ENCODE measurements at places on chromosomes 4 and X. TPM values are rescaled to one million over a fixed set of nuclear protein-coding genes. Genes with fewer than 3 reads are reported as not detected.
A peak's percentile ranks its signal among the peaks of the same experiment; 100 is the strongest.

MFAP3L gene
- 1.1 TPM for polyA plus RNA-seq

DNA sequence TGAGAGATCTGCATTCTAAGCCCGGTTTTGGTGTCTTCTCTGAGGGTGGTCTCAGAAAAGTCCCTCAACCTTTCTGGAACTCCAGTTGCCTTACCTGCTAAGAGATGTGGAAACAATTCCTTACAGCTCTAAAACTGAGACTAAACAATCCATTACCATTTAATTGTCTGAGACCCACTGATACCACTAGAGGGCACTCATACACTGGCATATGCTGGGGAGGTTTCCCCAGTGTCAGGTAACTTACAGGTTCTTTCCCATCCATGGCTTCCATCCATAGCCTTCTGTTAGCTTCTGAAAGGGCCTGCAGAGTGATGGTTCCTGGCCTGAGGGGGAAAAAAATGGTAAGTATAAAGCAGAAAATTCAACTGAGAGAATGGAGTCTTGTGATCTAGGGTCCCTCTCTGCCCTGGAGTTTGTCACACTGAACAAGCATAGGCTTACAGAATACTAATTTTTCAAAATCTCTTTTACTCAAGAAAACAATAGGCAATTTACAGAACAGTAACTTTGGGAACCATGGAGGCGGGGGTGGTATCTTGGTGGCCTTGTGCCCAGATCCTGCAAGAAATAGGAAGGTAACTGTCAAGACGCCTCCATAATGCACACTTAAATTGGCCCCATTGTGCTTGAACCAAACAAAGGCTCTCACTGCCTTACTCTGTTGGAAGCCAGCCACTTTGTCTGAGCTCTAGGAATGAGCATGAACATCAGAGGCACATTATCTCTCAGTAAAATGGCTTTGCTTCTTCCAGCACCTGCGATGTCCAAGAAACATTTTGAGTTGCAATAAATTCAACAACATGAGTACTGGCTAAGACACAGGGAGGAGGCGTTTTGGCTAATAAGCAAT lies 236.1 kb downstream of the OPHN1 start:
- H3K27ac ChIP-seq: no peak overlapping the region
- H3K4me3 ChIP-seq: no peak overlapping the region
- no peaks in the 10 kb centered on the region for H3K27me3 ChIP-seq
- DNase-seq: no peak
- no peaks in the 10 kb centered on the region for H3K36me3 ChIP-seq
- no peaks in the 10 kb centered on the region for H3K4me1 ChIP-seq

CFP gene
- polyA plus RNA-seq: 3.0 TPM

DNA sequence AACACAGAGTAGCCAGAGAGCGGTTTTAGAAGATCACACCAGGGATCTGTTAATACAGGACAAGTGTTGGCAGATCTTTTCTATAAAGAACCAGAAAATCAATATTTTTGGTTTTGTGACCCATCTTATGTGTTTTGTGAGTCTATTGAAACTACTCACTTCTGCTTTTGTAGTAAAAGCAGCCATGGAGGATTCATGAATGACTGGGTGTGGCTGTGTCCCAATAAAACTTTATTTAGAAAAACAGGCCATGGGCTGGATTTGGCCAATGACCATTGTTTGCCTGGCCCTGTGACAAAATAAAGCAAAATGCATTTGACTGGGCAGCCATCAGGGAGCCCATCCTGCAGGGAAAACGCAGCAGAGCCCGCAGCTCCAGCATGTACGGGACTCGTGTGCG lies 99.9 kb upstream of the ADRA2C start:
- no peaks in the 10 kb centered on the region for H3K36me3 ChIP-seq
- no peaks in the 10 kb centered on the region for H3K4me1 ChIP-seq
- H3K27ac ChIP-seq: no peak overlapping the region
- H3K4me3 ChIP-seq: no peak overlapping the region

- no peak overlapping the region for H3K27ac ChIP-seq
- no peaks in the 10 kb centered on the region for H3K36me3 ChIP-seq
- DNase-seq: no peak
- H3K4me3 ChIP-seq: no peak overlapping the region
- no peaks in the 10 kb centered on the region for H3K4me1 ChIP-seq
Measured at GRCh38 chr4:185071236-185071811, 53.0 kb downstream of the HELT start.

- no peak for DNase-seq
- no peaks in the 10 kb centered on the region for H3K27me3 ChIP-seq
- H3K4me1 ChIP-seq: peaks cover 24% of the 10 kb centered on the region
- H3K4me3 ChIP-seq: no peak overlapping the region
- no peak overlapping the region for H3K27ac ChIP-seq
Measured at GRCh38 chr4:129362691-129363274, 266.8 kb downstream of the C4orf33 start.

FAT1 gene
- 15.0 TPM for polyA plus RNA-seq

RTL3 gene
- under 0.01 TPM for polyA plus RNA-seq

STARD8 gene
- polyA plus RNA-seq: 2.4 TPM

F8A3 gene
- not detected for polyA plus RNA-seq

GRCh38 chr4:924107-925096 lies 7.7 kb downstream of the GAK start:
- no peak for DNase-seq
- H3K4me3 ChIP-seq: no peak overlapping the region
- H3K27ac ChIP-seq: no peak overlapping the region
- peaks cover 37% of the 10 kb centered on the region for H3K4me1 ChIP-seq
- H3K36me3 ChIP-seq: no peaks in the 10 kb centered on the region

TRPC5OS gene
- polyA plus RNA-seq: not detected

DNA sequence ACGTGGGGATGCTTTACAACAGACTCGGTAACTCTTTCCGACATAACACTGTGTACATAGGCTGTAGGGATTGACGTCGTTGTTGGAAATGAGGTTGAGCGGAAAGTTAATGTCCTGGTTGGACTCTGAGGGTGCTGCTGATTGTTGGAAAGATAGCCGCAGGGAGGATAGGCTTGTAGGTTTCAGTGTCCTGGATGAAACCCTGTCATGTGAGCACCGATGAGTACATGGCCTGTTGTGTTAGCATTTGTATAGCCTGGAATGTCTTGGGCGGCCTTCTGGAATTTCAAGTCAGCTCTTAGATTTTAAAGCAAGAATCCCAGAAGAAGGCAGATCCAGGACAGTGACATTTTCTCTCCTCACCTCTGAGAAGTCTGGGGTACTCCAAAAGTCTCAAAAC lies 63.3 kb downstream of the TBC1D14 start:
- H3K36me3 ChIP-seq: peaks cover 5% of the 10 kb centered on the region
- no peak for DNase-seq
- no peak overlapping the region for H3K4me3 ChIP-seq
- H3K27ac ChIP-seq: no peak overlapping the region
- H3K4me1 ChIP-seq: peaks cover 7% of the 10 kb centered on the region
- no peaks in the 10 kb centered on the region for H3K27me3 ChIP-seq

DNA sequence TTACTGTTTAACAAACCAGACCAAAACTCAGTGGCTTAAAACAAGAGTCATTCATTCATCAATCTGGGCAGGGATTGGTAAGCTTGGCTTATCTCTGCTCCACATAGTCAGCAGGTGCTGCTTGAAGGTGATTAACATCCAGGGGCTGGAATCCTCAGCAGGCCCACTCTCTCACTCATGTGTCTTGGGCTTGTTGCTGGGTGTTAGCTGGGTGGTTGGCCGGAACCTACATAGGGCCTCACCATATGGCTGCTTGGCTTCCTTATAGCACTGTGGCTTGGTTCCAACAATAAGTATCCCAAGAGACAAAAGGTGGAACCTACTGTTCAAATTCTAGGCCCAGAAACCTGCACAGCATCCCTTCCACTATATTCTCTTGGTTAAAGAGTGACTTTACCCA lies 125.0 kb downstream of the RASGEF1B start:
- H3K36me3 ChIP-seq: no peaks in the 10 kb centered on the region
- no peak overlapping the region for H3K27ac ChIP-seq
- no peaks in the 10 kb centered on the region for H3K27me3 ChIP-seq
- H3K4me1 ChIP-seq: no peaks in the 10 kb centered on the region
- no peak for DNase-seq
- no peak overlapping the region for H3K4me3 ChIP-seq

- no peak overlapping the region for H3K4me3 ChIP-seq
- no peaks in the 10 kb centered on the region for H3K27me3 ChIP-seq
- no peak overlapping the region for H3K27ac ChIP-seq
- no peaks in the 10 kb centered on the region for H3K4me1 ChIP-seq
- DNase-seq: peak; percentile 49
- no peaks in the 10 kb centered on the region for H3K36me3 ChIP-seq
Measured at GRCh38 chr4:2079926-2080325, 20.8 kb downstream of the NAT8L start.

CSAG1 gene
- not detected for polyA plus RNA-seq

GRCh38 chr4:121428721-121429120 lies 47.9 kb upstream of the QRFPR start:
- H3K27me3 ChIP-seq: no peaks in the 10 kb centered on the region
- no peak overlapping the region for H3K4me3 ChIP-seq
- H3K36me3 ChIP-seq: no peaks in the 10 kb centered on the region
- no peaks in the 10 kb centered on the region for H3K4me1 ChIP-seq
- DNase-seq: no peak

- no peaks in the 10 kb centered on the region for H3K27me3 ChIP-seq
- no peak overlapping the region for H3K4me3 ChIP-seq
- DNase-seq: no peak
- H3K4me1 ChIP-seq: no peaks in the 10 kb centered on the region
Measured at GRCh38 chrX:133781174-133781573, 204.2 kb downstream of the GPC3 start.

SLC9B1 gene
- 0.50 TPM for polyA plus RNA-seq

DNA sequence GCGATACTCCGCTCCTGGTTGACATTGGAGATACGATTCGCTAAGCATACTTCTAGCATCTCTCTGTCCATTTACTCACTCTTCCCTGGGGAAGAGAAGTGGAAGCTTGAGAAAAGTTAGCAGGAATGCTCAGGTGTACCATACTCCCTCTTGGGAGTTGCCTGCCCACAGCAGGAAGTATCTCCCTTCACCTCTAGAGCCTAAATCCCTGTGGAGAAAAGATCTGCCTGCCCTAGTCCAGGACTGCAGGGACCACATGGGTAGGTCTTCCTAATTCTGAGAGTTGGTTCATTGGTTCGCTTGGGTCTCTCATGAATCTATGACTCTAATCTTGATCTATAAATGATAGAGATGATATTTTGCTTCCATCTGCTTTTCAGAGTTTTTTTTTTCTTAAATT lies 26.3 kb upstream of the MAPK10 start:
- H3K36me3 ChIP-seq: no peaks in the 10 kb centered on the region
- H3K27me3 ChIP-seq: no peaks in the 10 kb centered on the region
- H3K4me3 ChIP-seq: no peak overlapping the region
- no peak for DNase-seq

RGN gene
- polyA plus RNA-seq: not detected

DNA sequence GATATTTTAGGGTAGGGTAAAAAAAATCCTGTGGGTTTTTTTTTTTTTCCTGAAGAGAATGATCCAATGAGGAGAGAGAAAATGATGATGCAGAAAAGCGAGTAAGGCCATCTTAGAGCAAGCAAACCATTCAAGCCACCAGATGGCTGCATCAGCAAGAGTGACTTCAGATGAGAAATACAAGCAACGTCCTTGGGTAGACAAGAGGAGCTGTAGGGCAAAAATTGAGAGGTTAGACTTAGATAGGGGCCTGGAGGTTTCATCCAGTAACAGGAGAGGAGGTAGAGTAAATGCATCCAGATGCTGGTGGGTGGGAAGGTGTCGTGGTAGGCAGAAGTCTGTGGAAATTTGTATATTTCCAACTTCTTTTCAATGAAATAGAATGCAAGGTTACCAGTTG lies 14.6 kb downstream of the FTHL17 start:
- no peak overlapping the region for H3K4me3 ChIP-seq
- H3K4me1 ChIP-seq: no peaks in the 10 kb centered on the region
- H3K36me3 ChIP-seq: no peaks in the 10 kb centered on the region
- H3K27me3 ChIP-seq: no peaks in the 10 kb centered on the region
- no peak for DNase-seq
- H3K27ac ChIP-seq: no peak overlapping the region

DNA sequence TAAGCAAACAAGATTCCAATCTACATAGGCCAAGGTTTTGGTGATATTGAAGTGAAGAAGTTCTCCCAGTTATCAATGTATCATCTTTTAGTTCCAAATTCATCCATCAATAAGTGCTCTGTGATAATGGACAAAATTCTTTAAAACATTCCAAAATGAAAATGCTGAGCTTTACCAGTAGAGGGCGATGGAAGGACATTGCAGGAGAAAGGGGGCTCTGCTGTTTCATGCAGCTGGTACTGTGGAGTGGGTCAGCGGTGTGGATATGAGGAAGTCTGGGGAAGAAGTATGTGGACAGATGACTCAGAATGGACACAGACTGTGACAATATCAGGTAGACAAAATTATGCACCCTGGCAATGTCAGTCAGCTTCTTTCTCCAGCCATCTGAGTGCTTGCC lies 46.6 kb upstream of the HS6ST2 start:
- no peak overlapping the region for H3K4me3 ChIP-seq
- H3K27ac ChIP-seq: no peak overlapping the region
- H3K4me1 ChIP-seq: no peaks in the 10 kb centered on the region
- DNase-seq: no peak

ZNF185 gene
- 4.2 TPM for polyA plus RNA-seq

DNA sequence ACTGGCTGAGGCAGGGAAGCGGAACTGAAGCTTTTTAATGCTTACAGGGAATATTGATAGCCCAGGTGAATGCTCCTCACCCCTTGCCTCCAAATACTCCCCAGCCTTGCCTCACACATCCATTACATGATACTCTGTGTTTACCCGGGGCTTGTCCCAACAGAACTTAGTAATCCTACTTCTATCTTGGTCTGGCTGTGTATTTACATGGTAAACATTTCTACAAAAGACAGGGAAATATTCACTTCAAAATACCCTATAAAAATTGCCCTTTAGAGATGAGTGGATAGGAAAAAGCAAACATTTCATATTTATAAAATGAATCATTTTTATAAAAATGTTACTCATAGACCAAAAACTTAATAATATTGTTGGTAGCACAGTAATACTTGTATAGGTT lies 120.1 kb downstream of the NHS start:
- H3K4me1 ChIP-seq: no peaks in the 10 kb centered on the region
- no peak for DNase-seq
- no peak overlapping the region for H3K4me3 ChIP-seq
- no peaks in the 10 kb centered on the region for H3K27me3 ChIP-seq
- no peak overlapping the region for H3K27ac ChIP-seq
- H3K36me3 ChIP-seq: no peaks in the 10 kb centered on the region

PNPLA4 gene
- polyA plus RNA-seq: 10.4 TPM

DNA sequence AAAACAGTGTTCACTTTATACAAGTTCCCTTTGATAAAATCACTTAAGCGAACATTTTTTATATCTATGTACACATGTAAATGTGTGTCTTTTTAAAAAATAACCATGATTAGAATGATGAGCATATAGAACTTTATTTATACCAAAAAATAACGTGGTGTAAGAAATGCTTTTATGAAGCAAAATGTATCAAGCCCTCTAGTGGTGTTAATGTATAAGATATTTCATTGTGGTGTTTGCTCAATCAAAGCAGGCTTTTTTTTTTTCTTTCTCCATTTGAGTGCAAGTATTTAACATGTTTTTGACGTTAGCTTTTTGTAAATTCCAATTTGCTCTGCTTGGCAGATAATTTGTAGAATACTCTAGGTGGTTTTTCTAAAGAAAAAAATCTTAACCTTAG lies 2092.4 kb upstream of the TENM3 start:
- H3K36me3 ChIP-seq: no peaks in the 10 kb centered on the region
- H3K4me1 ChIP-seq: no peaks in the 10 kb centered on the region
- no peak overlapping the region for H3K27ac ChIP-seq
- H3K4me3 ChIP-seq: no peak overlapping the region
